ENCODE measurements at places on chromosomes 5 and 9.

DNA sequence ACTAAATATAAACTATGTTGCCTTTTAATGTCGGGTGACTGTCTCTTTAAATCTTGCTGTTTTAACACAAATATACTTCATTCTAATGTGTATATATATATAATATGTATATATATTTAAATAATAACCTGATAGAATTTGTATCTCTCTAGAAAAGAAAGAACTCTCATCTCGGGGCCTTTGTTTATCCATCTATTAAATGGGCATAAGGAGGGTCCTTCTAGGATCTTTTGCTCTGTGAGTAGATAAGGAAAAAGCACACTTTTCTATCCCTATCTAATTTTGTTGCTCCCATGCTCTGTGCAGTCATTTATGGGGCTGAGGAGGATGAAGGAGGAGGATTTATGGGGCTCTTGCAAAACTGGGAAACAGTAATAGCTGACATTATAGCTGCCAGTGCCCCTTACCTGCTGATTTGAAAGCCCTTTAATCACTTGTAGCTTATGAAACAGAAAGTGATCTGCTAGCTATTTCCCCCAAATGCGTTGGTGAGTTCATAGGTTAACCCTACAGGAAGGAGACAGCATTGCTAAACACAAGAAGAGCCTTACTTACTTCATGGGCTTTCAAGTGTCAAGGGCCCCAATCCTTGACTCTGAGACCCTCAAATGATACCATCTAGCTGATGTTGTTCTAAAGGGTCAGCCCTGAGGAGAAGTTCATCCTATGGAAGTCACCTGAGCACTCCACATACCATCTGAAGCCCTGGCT lies 5.8 kb upstream of the PPARGC1B start:
- DNase-seq: no peak

- no peak for DNase-seq
Observed at GRCh38 chr5:95975703-95976102, 14.1 kb upstream of the ELL2 start.

DNA sequence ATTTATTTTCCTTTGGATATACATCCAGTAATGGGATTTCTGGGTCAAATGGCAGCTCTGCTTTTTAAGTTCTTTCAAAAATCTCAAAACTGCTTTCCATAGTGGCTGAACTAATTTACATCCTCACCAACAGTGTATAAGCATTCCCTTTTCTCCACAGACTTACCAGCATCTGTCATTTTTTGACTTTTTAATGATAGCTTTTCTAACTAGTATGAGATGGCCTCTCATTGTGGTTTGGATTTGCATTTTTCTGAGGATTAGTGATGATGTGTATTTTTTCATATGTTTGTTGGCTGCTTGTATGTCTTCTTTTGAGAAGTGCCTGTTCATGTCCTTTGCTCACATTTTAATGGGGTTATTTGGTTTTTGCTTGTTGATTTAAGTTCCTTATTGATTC lies 90.0 kb upstream of the HMHB1 start:
- DNase-seq: no peak

DNA sequence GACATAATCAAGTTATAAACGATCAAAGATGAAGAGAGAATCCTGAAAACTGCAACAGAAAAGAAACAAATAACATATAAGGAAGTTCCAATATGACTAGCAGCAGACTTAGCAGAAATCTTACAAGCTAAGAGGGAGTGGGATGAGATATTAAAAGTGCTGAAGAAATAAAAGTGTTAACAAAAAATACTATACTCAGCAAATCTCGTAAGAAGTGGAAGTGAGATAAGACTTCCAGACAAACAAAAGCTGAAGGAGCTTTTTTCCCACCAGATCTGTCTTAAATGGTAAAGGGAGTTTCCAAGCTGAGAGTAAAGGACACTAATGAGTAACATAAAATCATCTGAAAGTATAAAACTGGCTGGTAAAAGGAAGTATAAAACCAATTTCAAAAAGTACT lies 2036.0 kb upstream of the C9orf72 start:
- no peak for DNase-seq

- no peak for DNase-seq
Observed at GRCh38 chr5:27523629-27524028, 485.2 kb upstream of the CDH9 start.

GRCh38 chr9:120555839-120556238 lies 24.1 kb downstream of the CDK5RAP2 start:
- no peak for DNase-seq

- no peak for DNase-seq
Observed at GRCh38 chr5:166276006-166276405, 2015.4 kb upstream of the WWC1 start.

- no peak for DNase-seq
Observed at GRCh38 chr5:75509956-75510355, 1.5 kb downstream of the CERT1 start.

- DNase-seq: no peak
Observed at GRCh38 chr5:171055875-171056454, 194.1 kb downstream of the RANBP17 start.

DNA sequence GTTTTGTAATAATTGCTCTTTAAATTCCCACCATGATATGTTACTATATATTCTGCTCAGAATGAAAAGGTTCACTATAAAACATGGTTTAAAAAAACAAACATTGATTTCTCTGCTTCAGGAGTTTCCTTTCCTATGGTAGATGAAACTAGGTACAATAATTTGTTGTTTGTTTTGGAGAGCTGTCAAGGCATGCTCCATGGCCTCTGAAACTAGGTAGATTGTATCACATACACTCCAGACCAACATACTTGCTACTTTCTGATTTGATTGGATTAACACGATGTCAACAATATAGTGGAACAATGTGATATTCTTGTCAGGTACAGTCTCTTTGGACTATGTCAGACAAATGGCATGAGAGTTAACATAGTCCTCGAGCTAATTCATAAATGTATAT lies 452.7 kb upstream of the CDH9 start:
- DNase-seq: no peak

DNA sequence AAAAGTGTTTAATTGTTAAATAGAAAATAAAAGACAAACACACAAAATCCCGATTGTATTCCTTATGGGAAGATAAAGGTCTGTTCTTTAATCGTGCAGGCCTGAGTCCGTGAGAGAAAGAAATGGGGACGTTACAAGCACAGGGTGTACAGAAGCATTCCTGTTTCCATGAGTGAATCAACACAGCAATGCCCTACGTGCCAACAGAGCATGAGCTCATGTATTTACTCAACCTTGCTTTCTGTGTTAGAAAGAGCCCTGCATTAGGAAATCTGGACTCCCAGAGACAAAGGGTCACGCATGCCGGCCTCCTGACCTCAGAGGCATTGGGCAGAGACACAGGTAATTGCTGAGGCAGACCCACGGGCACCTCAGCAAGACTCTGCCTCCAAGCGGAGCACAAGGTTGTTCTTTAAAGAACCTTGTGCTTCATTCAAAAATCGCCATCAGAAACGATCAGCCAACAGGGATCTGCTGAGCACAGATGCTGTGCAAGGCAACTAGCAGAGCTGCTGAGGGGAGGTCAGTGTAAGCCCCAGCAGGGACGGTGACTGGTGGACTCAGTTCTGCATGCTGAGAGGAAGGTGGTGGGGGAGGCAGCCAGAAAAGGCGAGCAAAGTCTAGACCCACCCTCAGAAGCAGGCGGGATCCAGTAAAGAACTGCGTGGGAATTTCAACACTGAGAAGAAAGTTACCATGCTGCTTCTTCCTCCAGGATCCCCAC lies 101.0 kb downstream of the TLE1 start:
- DNase-seq: no peak

DNA sequence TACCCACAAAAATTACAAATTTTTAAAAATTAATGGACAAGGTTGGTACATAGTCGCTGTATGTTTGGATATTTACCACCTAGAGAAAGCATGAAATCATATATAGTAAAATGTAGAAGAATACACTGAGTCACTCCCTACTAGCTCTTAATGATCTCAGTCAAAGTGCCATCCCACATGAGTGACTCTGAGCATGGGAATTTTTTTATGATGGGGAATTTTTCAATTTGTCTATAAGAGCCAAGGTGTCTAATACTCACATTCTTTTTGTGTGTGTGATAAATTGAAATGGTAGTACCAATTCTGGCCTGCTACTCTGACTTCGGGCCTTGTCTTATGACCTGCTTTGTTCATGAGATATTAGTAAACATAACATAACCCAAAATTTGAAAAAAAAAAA lies 483.2 kb downstream of the CDH10 start:
- DNase-seq: no peak

- no peak for DNase-seq
Observed at GRCh38 chr9:27065288-27065687, 43.7 kb upstream of the TEK start.

DNA sequence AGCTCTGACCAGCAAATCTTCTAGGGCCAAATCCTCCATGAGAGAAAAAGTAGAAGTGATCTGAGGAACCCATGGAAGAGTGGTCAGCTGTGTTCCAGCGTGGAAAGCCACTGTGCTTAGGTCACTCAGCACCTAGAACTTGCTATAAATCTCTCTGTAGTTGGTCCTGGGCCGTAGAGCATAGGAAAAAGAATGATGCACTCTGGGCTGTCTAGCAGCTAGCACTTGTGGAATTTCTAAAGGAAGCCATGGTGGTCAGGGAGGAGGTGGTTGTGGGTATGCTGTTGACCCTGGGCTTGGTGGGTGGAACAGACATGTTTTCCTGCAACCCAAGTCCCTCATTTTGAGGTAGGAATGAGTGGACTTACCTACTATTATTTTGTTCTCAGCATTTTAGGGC lies 48.1 kb downstream of the GGTA1 start:
- no peak for DNase-seq

DNA sequence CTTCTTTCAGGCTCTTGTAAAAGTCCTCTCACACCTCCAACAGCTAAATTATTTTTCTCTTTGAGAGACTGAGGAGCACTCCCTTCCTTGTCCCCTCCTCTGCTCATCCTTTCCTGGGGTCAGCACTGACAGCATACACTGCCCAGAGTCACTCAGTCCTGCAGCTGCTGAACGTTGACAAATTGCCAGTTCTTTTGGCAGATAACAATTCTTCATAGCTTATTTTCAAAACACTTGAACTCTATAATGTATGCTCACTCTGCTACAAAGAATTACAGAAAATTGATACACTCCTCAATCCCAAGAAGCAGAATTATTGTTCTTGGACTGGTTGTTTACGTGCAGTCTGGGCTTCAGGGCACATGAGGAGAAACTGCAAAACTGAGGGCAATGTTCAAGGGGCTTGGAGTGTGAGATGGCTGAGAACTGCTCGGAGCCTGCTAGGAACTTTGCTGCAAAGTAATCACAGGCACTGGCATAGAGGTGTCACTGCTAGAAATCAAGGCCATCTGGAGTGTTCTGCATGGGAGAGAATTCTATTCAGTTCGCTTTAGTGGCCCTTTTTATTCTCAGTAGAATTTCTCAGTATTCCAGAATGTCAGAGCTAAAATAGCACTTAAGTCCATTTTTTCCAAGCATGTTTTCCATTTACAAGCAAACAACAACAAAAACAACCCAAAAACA lies 96.4 kb upstream of the SPOCK1 start:
- DNase-seq: no peak

GRCh38 chr5:78751872-78752271 lies 103.3 kb upstream of the LHFPL2 start:
- no peak for DNase-seq

DNA sequence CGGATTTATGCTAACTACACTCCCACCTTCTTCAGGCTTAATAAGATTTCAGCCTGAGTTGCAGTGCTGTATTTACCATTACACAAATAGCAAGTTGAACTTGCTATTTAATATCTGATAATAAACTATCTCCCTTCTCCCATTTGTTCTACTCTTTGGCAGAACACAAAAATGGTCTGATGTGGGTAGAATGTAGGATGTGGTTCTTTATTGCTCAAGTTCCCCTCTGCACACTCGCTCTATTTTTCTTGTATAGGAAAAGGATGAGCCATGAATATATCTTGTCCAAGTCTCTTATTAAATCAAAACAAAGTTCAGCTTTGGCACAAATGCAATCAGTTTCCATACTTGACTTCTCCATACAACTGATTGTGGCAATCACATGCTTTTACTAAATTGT lies 37.2 kb upstream of the KIF2A start:
- no peak for DNase-seq

DNA sequence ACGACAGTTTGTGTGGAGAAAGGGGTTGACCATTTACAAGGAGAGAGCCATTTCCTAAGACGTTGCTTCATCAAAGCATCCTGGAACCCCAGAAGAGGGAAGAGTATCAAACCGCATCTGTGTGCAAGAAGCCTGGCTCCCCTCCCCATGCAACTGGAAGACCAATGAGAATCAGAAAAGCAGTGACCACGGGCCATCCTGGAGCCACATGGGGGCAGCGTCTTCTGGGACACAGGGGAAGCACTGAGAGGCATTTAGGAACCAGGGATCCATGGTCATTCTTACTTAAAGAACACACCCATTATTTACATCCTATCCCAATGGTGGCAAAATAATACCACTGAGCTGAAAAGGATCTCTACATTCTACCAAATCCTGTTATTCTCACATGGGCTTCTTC lies 29.3 kb downstream of the SEMA5A start:
- no peak for DNase-seq

GRCh38 chr9:95505072-95505716 lies 11.6 kb downstream of the PTCH1 start:
- DNase-seq: no peak

- no peak for DNase-seq
Observed at GRCh38 chr5:58088941-58089340, 370.9 kb downstream of the PLK2 start.

DNA sequence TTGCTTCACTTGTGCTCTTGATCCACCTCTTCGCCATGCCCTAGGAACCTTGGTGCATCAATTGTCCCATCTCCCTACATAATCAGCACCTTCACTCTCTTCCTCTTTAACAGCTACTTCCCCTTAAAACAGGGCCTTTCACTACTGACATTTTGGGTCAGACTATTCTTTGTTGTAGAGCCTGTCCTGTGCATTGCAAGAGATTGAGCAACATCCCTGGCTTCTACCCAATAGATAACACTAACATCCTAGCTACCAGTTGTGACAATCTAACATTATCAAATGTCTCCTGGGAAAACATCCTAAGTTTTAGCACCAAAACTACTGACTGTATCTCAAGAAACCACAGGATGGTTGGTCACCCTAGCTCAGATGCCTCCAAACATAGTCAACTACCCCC lies 854.3 kb upstream of the DMAC1 start:
- DNase-seq: no peak

- DNase-seq: no peak
Observed at GRCh38 chr5:62521319-62521718, 57.3 kb upstream of the LRRC70 start.

- DNase-seq: no peak
Observed at GRCh38 chr5:111511831-111512374, 432 bp downstream of the STARD4 start.

- DNase-seq: no peak
Observed at GRCh38 chr5:129249886-129250285, 155.3 kb downstream of the ISOC1 start.
